ENCODE measurements at places on chromosomes 5 and 9.

- peak; percentile 51 for DNase-seq
Observed at GRCh38 chr9:3793971-3794383, 268.2 kb upstream of the RFX3 start.

DNA sequence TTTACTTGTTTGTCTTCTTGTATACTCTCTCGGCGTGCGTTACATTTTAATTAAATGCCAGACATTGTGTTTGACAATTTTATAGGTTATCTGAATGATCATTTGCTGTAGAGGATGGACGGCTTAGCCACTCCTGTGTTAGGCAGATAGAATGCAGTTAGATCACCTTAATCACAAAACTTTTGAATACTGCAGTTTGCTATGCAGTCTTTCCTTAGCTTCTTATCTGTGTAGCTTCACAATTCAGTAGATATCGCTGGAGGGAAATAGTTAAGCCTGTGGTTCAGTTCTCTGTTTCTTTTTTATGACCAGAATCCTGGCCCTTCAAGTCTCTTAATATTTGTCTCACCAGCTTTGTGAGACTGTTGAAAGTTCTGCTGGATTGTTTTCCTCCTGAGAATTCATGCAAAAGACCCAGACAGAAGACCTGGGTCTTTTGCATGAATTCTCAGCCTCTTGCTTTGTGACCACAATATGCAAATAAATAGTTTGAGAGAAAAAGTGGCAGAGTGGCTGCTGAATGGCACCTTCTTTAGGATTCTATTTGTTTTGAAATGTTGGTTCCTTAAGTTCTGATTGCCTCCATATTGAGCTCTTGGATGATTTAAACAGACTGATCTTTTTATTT, 40.2 kb downstream of the RASA1 start:
- DNase-seq = no peak

DNA sequence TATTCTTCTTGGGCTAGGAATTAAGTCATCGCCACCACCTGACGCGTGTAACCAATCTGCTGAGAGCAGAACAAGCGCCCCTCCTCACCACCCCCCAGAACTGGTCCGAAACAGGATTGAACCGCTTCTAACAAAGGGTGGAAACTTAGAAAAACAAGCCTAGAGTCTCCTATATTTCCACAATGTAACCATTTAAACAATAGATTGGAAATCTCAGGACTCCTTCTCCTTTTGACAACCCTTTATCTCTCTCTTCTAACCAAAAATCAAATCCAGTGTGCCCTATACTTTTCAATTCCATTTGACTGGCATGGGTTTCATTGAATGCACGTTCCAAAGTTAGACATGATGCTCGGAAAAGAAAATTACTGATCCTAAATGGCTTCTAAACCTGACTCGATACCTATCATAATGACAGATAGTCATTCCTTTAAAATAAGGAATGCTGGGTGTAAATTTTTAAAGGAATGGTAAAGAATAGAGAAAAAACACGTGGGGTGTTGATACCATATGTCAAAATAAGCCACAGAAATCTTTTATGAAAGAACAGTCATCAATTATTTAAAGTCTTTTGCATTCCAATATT, 1.2 kb downstream of the ARRDC3 start:
- peak; percentile 73 for DNase-seq

DNA sequence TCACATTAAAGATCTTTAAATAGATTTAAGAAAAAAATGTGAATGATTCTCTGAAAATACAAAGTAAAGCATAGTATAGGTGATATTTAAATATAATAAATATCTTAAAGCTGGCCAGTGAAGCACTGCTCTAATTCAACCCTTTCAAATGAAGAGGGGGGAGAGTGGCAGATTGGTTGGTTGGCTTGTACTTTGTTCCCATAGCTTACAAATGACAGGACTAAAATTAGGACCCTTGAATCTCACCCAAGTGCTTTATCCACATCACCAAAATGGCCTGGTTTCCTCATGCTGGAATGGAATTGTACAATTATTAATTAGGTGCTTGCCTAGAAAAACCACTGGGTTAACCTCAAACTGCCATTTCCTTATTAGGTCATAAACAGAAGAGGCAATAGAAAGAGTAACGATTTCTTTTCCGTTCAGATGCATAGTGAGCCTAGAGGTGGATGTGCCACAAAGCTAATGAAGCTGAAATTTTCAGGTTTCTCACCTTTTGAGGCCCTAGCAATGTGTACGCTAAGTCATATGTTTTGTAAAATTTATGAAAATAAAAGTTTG, 354.5 kb upstream of the CDH6 start:
- DNase-seq = no peak

DNA sequence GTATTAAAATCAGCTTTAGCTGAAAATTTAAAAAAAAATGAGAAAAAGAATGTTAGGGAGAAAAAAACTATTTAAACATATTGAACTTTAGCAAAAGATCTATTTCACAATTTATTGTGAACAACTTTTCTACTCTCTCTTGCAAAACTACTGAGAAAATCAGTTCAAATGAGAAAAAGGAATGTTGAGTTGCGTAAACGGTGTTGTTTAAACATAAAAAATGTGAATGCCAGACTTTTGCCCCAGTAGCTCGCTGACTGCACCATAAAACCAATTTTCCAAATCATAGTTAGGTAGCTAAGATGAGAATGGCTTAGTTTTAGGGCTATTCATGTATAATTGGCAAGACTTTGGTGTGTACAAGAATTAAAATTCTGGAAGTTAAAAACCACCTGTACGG, 13.4 kb upstream of the RAD23B start:
- no peak for DNase-seq

- no peak for DNase-seq
Observed at GRCh38 chr5:75017971-75018370, 34.4 kb downstream of the GCNT4 start.

GRCh38 chr5:34708777-34709176, 52.6 kb downstream of the RAI14 start:
- no peak for DNase-seq

DNA sequence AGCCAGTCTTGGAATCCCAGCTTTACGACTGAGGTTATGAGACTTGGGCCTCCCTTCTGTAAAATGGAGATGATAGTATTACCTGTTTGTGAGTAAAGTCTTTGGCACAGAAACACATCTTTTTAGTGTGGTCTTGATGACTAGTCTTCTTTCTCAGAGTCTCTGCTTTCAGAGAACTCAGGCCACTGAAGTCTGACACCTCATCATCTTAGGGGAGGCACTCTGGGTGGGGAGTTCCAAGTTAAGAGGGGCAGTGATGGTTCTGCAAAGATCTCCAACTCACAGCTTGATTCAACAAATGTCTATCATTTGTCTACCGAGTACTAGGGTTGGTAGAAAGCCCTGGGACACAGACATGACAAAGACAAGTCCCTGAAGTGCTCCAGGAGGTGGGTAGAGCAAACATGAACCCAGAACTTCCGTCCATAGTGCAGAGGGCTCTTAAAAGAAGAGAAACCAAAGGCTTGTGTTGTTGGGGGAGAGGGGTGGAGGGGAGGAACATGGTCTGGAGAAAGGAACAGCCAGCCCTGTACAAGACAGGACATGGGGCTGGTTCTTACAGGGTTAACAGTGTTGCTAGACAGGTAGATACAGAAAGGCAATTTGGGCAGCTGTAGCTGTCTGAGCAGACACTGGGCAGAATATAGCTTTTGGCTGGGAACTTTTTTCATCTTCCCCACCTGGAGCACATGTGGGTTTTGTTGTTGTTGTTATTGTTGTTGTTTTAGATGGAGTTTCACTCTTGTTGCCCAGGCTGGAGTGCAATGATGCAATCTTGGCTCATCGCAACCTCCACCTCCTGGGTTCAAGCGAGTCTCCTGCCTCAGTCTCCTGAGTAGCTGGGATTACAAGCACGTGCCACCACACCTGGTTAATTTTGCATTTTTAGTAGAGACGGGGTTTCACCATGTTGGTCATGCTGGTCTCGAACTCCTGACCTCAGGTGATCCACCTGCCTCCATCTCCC, 2.6 kb upstream of the CD14 start:
- DNase-seq = no peak

DNA sequence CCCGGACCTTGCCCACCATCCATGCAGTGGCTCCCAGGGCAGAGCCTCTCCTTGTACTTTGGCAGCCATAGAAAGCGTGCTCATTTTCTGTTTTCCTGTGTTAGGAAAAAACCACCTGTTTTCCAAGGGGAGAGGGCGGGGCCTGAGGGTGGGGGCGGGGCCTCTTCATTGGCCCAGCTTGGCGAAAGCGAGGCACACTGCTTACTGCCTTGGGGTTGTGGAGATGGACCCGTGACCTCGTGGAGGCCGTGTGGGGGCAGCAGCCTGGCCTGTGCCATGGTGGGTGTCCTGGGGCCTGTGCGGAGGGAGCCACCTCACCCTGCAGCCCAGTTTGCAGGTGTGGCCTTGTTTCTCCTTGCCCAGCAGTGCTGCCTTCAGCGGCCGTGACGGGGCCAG, 4.4 kb upstream of the TOR4A start:
- DNase-seq = no peak

Measured in NCI-H524 (cell line).